ENCODE measurements at places on chromosomes 13 and 19.

DNA sequence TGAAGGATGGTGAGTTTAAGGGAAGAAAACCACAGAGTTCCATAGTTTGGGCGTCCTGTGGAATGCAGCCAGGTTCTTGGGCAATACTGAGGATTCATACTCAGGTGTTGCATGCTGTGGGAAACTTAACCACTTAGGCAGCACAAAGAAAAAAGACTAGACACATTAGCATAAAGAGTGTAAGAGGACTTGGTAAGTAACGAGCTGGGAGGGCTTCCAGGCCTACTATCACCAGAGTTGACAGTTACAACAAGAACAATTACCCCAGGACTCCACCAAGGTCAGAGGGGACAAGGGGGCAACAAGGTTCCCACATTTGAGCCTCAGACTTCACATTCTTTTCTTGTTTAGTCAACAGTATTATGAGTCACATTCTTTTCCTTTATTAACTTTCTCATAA, 33.2 kb downstream of the KCTD12 start:
- no peak for DNase-seq

DNA sequence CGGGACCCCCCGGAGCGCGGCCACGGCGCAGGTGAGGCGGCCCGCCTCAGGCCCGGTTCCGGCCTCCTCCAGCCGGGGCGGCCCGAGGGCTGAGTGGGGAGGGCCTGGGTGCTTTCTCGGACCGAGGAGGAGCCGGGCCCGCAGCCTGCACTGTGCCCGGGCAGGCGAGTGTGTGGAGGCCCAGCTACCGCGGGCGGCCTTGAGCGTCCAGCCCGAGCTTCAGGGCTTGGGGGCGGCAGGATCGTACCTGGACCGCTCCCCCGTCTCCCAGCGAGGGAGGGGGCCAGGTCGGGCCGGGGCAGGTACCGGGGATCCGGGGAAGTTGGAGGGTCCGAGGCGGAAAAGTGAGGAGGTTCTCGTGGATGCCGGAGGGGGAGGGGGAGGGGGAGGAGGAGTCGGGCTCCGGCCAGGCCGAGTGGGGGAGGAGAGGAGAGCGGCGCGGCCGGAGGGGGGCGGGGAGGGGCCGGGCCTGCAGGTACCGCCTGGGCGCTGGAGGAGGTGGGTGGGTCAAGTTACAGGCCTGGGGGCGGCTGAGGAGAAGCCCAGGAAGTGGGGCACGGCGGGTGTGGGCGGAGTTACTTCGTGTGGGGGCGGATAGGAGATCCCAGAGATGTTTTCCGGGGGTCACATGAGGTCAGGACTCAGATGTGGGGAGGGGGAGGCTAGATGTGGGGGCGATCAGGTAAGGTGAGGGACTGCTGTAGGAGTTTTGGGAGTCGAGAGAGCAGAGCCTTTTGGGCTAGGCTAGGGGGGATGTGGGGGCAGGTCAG, 545 bp downstream of the NACC1 start:
- DNase-seq, result peak; percentile 57

GRCh38 chr19:44050740-44051649, 841 bp upstream of the ZNF223 start:
- peak; percentile 40 for DNase-seq

- DNase-seq, result no peak
Observed at GRCh38 chr19:21134934-21135366, 6.9 kb upstream of the ZNF431 start.

DNA sequence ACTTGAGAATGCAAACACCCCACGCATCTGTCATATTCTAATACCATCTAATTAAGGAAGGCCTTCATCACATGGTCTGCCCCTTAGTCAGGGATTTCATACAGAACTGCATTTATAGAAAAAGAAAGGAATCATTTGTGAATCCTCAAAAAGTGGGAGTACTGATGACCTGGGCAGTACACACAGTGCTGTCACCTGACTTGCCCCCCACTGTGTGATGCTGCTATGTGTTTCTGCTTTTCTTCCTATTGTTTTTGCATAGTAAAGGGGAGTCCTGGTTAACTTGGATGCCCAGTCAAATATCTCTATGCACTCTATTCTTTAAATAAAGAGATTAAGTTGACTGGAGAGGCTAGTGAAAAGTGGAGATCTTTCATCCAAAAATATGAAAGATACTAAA, 1921.2 kb upstream of the PRR20A start:
- DNase-seq, result no peak

GRCh38 chr19:14748601-14749000, 29.8 kb downstream of the ADGRE2 start:
- no peak for DNase-seq

DNA sequence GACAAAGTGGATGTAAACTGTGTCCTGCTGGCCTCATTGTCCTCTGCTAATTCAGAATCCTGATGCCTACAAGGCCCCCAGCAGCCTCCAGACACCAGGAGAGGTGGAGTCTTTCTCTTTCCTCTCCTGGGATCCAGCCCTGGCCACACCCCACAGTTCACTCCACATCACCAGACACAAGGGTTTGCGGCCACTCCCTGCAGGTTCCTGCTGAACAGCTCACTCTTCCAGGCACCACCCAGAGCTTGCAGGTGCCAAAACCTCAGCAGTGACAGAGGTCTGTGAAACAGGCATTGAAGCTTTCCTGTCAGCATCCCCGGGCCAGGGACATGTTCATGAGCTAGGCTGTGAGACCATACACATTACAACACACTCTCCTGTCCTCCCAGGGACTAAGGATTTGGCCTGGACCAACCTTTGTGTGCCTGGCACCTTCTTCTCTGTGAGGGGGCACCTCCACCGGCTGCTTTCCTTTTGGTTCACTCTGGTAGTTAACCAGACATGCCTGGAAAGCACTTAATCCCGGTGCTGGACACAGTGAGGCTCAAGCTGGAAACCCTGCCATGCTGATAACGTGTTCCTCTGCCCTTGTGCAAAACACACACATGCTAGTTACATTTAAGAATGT, 11.1 kb upstream of the ATP12A start:
- no peak for DNase-seq

DNA sequence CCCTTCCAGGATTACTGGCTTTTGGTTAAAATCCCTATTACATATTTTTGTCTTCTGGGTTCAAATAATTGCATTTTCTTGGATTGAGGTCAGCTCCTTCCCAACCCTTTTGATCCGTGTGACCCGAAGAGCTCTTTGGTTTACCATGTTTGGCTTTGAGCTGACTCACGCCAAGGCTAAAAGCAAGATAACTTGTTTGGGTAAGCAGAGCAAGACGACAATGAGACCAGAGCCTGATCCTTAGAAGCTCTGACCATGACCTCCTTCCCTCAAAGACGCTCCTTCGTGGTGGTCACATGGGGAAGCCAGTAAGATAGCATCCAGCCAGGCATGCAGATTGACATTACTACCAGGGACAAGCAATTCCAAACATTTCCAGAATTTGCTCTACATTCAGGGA, 153.8 kb downstream of the DCT start:
- DNase-seq, result no peak

- no peak for DNase-seq
Observed at GRCh38 chr19:4313847-4314490, 9.6 kb downstream of the FSD1 start.

- no peak for DNase-seq
Observed at GRCh38 chr13:67075239-67075638, 154.9 kb downstream of the PCDH9 start.

- no peak for DNase-seq
Observed at GRCh38 chr13:31045286-31046081, 113.0 kb downstream of the TEX26 start.

- DNase-seq, result no peak
Observed at GRCh38 chr19:50447053-50447452, 14.4 kb downstream of the MYBPC2 start.

DNA sequence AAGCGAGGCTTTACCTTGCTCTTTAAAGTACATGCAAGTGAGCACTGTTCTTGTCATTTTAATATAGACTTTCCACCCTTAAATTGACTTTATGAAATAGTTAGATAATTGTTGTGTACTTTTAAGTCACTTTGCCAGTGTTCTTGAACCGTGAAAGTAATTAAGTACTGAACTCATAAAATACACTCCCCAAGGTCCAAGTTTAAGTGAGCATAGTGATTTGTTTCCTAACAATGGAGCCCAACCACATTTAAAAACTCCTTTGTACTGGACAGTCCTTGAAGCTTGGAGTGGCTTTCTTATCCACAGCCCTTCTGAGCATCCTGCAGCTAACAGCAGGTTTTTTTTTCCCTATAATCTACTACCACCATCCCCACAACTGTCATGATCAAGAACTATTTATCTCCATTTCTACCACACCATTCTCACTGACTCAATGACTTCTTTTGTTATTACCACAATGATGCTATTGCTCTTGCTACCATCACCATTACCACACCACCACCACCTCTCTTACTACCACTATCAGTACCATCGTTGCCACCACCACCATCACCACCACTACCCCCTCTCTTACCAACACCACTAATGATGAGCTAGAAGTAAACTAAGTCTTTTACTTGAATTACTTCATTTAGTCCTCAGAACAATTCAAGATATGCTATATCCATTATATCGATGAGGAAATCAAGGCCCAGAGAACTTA, 452.6 kb downstream of the DIAPH3 start:
- no peak for DNase-seq

GRCh38 chr13:27404680-27405079, 19.7 kb upstream of the GTF3A start:
- DNase-seq, result no peak

DNA sequence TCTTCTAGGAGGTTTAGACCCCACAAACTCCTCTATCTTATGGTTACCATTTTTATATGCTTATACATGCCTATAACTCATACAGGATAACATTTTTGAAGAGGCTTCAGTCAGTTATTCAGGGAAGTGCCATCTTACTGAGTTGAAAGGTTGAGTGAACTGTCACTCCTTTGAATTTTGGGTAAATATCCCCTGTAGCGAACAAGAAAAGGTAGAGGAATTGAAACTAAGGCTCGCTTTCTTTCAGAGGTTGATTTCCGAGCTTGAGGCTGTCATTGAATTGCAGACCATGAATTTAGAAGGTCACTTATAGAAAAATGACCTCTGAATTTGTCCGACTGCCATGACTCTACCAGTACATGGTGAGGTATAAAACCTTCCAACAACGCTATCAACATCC, 35.1 kb downstream of the MICU2 start:
- no peak for DNase-seq

DNA sequence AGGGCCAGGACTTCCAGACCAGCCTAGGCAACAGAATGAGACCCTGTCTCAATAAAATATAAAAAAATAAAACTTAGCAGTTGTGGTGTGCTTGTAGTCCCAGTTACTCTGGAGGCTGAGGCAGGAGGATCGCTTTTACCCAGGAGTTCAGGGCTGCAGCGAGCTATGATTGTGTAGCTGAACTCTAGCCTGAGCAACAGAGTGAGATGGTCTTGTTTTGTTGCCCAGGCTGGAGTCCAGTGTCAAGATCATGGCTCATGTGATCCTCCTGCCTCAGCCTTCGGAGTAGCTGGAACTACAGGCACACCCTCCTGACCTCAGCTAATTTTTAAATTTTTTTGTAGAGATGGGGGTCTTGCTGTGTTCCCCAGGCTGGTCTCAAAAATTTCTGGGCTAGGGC, 4.3 kb upstream of the JUNB start:
- DNase-seq, result no peak

DNA sequence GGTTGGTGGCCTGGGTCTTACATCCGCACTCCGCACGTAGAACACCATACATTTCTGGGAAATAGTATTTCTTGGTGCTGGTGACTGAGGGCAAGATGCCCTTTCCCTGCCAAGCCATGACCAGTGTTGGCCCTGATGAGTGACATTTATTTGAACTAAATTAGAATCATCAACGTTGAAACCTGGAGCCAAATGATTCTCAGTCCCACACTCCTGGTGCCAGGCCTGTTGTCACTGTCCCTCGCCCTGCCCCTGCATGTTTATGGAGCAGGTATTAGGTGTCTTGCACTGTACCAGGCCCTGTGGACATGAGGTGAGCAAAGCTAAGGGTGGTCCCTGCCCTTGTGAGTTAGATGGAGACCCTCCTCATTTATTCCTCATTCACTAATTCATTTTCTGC, 5.8 kb downstream of the CHST8 start:
- no peak for DNase-seq

DNA sequence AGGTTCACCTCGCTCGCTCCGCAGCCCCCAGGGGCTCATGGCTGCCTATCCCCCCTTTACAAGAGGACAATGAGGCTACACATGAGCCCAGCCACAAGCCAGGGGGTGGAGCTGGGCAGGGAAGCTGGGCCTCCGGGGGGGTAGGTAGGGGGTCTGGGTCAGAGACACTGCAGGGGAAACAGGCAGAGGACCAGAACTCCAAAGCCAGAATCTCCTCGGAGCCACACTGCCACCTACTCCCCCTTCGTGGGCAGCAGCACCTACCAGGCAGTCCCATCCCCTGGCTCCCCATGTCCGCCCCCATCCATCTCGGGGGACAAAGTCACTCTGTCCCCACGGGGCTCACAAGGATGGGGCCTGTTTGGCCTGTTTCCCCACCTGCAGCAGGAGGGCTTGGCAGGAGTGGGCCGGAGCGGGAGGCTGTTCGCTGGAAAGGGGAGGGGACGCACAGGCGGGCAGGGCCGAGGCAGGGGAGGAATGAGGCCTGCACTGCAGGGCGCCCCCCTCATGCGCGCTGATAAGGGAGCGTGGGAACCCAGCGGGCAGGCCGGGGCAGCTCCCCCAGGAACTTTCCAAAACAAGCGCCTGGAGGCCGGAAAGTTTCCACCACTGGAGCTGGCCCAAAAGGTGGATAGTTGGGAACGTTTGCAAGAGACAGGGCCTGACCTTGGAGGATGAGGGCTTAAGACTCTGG, 545 bp upstream of the ISYNA1 start:
- DNase-seq, result no peak

GRCh38 chr13:50153401-50153800, 138.2 kb downstream of the KCNRG start:
- no peak for DNase-seq

DNA sequence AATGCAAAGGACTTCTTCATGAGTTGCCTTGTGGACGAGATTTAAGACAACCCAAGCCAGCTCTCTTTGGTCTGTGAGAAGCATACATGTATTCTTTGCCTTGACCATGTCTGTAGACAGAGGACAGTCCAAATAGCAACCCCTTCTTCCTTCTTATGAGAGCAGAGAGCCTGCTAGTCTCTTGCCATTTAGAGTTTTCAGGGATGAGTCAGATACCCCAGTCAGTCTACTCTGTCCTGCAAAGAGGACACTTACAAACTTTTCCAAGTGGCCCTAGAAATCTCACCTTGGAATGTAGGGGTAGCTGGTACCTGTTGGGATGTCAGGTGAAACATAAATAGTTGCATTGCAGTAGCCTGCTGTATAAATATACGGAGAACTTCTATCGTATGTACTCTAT, 36.7 kb downstream of the DNAJC3 start:
- DNase-seq, result no peak

GRCh38 chr19:42514449-42514848, 13.8 kb downstream of the CEACAM1 start:
- DNase-seq, result no peak

GRCh38 chr13:27788271-27788670, 4.0 kb upstream of the GSX1 start:
- no peak for DNase-seq

GRCh38 chr19:10428996-10429381, 8.7 kb downstream of the PDE4A start:
- DNase-seq, result no peak

- DNase-seq, result no peak
Observed at GRCh38 chr13:39185326-39185725, 147.1 kb downstream of the NHLRC3 start.

Measured in left hindlimb (tissue), 1 donor.